AG10803 (cell line): ENCODE measurements at places on chromosomes 12 and 14.

- DNase-seq, result no peak
These were observed 477 bp upstream of the DDX47 start for GRCh38 chr12:12812618-12813119.

- peak; percentile 17 for DNase-seq
These were observed 25.0 kb upstream of the HSPB8 start for GRCh38 chr12:119153477-119154434.

- DNase-seq, result no peak
These were observed 32.3 kb upstream of the TBC1D30 start for GRCh38 chr12:64792128-64792527.

- no peak for DNase-seq
These were observed 14.5 kb downstream of the SCNN1A start for GRCh38 chr12:6360578-6361490.

- DNase-seq, result no peak
These were observed 140.5 kb upstream of the LHX5 start for GRCh38 chr12:113612076-113612728.

GRCh38 chr12:10153271-10154144 is 18.4 kb downstream of the OLR1 start:
- peak; percentile 69 for DNase-seq

DNA sequence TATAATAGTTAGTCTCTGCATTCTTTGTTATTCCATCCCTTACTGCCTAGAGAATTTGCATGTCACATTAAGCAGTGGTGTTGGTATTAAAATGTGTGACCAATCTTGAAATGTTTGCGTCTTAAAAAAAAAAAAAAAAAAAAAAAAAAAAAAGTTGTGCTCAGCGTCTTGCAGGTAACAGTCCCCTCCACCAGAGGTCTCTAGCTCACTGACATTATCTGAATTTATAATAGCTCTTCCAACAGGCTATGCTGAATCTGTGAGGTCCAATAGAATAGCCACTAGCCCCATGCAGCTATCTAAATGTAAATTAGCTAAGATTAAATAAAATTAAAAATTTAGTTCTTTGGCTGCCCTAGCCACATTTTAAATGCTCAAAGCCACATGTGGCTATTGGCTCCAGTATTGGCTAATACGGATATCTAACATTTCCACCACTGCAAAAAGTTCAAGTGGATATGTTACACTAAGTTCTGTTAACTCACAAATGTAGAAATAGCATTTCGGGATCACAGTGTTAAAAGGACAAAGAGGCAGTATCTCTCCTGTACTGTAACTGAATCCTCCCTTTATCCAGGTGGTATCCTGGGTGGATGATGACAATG is 28.7 kb downstream of the NKX2-8 start:
- peak; percentile 59 for DNase-seq

- DNase-seq, result no peak
These were observed 11.1 kb downstream of the NRXN3 start for GRCh38 chr14:78181270-78181669.

GRCh38 chr12:117052386-117053049 is 46.7 kb downstream of the TESC start:
- DNase-seq, result no peak

DNA sequence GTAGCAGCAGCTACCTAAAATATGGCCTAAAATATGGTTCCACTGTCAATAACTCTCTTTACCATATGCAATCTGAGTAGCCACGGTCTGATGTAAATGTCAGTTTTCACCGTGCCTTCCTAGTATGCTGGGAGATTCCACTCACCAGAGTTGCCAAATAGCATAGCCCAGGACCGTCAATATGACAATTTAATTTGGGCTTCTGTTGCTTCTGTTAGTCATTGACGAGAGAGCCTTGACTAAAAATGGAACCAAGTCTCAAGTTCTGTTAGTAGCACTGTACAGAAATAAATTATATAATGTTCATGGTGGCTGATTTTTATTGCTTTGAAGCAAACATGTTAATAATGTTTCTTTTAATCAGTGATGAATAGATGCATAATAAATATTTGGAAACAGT is 348.4 kb downstream of the BCAT1 start:
- no peak for DNase-seq

DNA sequence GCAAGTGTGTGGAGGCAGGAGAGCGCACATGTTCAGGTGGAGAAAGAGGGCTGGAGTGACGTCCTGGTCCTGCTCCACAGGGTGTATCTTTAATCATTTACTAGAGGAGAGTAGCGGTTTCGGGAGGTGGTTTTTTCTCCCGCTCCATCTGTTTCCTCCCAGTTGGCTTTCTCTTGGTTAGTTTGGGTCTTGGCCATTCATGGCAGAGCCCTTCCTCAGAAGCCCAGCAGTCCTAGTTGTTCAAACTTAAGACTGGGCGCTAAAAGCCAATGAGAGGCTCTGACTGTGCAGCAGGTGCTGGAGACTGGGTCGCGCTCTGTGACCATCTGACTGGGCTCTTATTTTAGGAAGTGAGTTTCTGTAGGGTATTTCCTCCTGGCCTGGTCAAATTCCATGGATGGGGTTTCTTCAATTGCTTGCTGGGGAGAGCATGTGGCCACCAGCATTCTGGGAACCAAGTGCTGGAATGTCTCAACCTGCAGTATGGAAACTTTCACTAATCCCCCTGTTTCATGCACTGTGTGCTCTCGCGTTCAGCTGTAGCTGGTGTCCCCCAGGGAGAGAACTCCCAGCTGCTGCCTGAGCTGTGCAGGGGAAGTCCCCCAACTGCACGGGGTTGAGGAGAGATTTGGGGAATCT is 27.4 kb upstream of the TSPAN9 start:
- DNase-seq, result no peak

GRCh38 chr12:48795550-48796455 is 6.9 kb upstream of the ADCY6 start:
- peak; percentile 72 for DNase-seq
